ENCODE measurements at places on chromosomes 3 and 15.

DNA sequence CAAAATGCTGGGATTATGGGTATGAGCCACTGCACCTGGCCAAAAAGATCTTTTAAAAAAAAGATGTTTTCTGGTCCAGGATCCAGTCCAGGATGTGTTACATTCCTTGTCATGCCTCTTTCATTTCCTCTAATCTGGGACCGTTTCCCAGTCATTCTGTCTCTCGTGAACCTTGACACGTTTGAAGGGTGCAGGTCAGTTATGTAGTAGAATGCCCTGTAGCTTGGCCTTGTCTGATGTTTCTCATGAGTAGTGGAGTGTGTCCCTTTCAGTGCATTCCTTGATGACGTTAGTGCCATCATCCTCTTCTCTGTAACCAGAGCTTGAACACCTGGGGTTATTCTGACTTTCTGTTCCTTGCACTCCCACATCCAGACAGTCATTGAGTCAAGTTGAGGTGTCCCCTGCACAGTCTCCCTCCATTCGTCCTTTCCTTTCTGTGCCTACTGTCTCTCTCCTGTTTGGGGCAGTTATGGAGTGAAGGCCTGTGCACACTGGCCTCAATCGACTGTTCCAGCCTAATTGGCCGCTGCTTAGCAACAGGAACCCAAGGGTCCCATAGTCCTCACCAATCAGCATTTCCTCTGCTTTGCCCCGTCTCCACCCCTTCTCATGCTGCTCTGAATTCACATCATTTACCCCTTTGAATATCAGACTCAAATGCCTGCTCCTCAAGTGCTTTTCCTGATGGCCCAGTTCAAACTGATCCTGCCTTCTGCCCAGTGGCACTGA is 5.5 kb downstream of the FAM81A start:
- no peak for DNase-seq

GRCh38 chr3:159266779-159267178 is 464.9 kb downstream of the MFSD1 start:
- peak; percentile 48 for DNase-seq

- DNase-seq = no peak
Observed at GRCh38 chr3:146222204-146223046, 28.5 kb downstream of the PLSCR4 start.

GRCh38 chr3:60260546-60260945 is 990.7 kb downstream of the FHIT start:
- no peak for DNase-seq

GRCh38 chr3:38235466-38235865 is 30.1 kb upstream of the SLC22A13 start:
- no peak for DNase-seq

- DNase-seq = peak; percentile 92
Observed at GRCh38 chr3:122564155-122564912, at the start of the genes DTX3L and PARP9. TSS of gene DTX3L (plus strand) at chr3:122564338. CDS start at chr3:122564427, 89 bp downstream. TSS of gene PARP9 (minus strand) at chr3:122564300. CDS start at chr3:122559620, 4,680 bp downstream.

GRCh38 chr3:155194973-155195957 is 98.2 kb downstream of the STRIT1 start:
- no peak for DNase-seq

GRCh38 chr15:38058596-38059075 is 124.2 kb downstream of the TMCO5A start:
- DNase-seq = no peak

- no peak for DNase-seq
Observed at GRCh38 chr3:53693451-53693850, 152.8 kb downstream of the CHDH start.

- no peak for DNase-seq
Observed at GRCh38 chr3:150765949-150766720, 3.2 kb upstream of the SIAH2 start.

- no peak for DNase-seq
Observed at GRCh38 chr15:48642795-48643194, 2.7 kb downstream of the FBN1 start.

DNA sequence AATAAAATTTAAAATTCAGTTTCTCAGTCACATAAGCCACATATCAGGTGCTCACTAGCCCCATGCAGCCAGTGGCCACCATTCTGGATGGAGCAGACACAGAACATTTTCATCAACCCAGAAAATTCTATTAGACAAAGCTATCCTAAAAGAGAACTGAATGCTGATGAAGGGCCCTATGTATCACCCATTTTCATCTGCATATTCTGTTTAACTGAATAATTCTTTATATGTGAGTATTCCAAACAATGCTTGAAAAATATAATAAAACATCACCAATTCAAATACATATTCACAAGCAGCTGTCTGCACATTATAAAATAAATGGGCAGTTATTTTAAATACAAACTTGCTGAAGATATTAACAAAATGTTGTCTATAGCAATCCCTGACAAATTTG is 14.2 kb upstream of the CFAP44 start:
- no peak for DNase-seq
